ENCODE measurements at places on chromosomes 3 and 15.

DNA sequence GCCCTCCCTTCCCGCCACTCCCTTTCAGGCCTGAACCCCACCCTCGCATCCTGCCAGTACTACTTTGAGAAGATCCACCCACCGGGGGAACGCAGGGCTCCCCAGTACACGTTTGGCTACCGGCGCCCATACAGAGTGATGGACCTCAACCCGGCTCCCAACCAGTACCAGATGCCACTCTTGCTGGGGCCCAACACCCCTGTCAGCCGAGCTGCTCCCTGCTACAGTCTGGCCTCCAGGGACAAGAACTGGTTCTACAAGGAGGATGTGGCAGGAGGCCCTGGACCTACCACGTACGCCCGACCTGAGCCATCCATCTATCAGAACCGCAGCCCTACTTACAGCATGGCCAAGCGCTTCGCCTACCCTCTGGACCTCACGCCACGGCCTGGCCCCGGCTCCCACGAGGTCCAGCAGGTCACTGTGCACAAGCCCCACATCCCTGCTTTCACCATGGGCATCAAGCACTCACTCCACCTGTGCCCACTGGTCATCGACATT is 14.4 kb upstream of the CSPG4 start:
- DNase-seq = no peak

DNA sequence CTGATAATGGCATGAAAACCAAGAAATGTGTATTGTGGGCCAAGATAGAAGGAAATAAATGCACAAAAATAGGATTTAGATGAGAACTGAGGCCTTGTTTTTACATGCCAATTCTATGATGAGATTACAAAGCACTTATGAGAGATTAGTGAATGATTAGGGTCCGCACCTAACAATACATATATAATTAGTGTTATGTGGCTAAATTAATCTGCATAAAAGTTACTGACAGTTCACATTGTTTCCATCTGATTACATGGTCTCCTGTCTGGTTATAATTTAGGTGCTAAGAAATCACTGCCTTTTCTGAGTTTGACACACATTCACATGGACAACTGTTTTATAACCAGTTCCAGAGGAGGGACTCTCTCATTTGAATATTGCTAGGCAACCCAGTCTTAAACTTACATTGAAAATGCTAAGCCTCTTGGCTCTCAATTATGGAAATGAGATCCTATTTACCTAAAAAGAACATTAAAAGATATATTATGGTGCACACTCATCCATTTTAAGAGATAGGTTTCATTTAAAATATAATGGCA is 117.0 kb upstream of the ARL6 start:
- DNase-seq = no peak

- no peak for DNase-seq
These were observed 138.9 kb downstream of the TMCO5A start for GRCh38 chr15:38073178-38073946.

GRCh38 chr3:38586546-38587520 is 62.7 kb downstream of the SCN5A start:
- no peak for DNase-seq

DNA sequence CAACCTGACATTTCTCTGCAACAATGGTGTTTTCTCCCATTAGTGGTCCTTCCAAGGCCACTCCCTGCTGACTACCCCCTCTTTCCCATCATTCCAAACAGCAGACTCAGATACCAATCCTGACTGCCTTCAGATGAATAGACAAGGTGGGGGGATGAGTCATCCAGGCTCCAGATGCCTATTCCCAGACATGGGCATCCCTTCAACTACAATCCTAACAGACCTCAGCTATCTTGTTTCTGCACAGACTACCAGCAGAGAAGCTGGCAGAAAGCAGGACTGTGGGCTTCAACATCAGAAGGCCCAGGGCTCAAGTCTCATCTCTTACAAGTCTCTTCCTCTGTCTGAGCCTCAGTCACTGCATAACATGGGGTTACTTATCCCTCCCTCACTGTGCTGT is 2.2 kb downstream of the RBP1 start:
- DNase-seq = no peak

- no peak for DNase-seq
These were observed 5.9 kb downstream of the ZDHHC23 start for GRCh38 chr3:113953677-113954076.

- no peak for DNase-seq
These were observed 43.0 kb upstream of the GLCE start for GRCh38 chr15:69117431-69117871.

- DNase-seq = no peak
These were observed 7.1 kb downstream of the KCNH8 start for GRCh38 chr3:19155375-19155774.

DNA sequence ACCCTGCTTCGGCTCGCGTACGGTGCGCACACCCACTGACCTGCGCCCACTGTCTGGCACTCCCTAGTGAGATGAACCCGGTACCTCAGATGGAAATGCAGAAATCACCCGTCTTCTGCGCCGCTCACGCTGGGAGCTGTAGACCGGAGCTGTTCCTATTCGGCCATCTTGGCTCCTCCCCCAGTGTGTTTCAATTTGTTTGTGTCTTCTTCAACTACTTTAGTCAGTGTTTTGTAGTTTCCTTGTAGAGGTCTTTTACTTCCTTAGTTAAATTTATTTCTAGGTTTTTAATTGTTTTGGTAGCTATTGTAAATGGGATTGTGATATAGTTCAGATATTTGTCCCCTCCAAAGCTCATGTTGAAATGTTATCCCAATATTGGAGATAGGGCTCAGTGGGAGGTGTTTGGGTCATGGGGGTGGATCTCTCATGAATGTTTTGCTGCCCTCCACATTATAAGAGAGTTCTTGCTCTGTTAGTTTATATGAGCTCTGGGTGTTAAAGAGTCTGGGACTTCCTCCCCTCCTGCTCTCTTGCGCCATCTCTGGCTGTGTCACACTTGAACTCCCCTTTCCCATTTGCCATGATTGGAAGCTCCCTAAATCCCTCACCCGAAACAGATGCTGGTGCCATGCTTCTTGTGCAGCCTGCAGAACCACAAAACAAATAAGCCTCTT is 304.4 kb downstream of the DOCK3 start:
- no peak for DNase-seq

DNA sequence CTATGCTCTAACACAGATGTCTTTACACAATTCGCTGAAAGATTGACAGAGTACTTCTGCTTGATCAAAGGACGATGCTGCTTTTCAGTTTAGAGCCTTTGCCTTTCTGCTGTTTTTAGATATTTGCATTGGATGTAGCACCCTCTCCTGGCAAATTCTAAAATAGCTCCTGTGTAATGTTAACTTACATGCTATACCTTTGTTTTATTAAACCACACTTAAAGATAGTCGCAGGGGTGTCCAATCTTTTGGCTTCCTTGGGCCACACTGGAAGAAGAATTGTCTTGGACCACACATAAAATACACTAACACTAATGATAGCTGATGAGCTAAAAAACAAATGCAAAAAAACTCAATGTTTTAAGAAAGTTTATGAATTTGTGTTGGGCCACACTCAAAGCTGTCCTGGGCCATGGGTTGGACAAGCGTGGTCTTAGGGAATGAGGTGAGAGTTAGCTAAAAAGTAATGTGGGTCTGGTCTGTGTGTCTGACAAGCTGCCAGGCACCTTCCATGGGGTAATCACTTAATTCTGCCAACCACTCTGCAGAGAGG is 62.9 kb downstream of the ATG7 start:
- peak; percentile 2 for DNase-seq

DNA sequence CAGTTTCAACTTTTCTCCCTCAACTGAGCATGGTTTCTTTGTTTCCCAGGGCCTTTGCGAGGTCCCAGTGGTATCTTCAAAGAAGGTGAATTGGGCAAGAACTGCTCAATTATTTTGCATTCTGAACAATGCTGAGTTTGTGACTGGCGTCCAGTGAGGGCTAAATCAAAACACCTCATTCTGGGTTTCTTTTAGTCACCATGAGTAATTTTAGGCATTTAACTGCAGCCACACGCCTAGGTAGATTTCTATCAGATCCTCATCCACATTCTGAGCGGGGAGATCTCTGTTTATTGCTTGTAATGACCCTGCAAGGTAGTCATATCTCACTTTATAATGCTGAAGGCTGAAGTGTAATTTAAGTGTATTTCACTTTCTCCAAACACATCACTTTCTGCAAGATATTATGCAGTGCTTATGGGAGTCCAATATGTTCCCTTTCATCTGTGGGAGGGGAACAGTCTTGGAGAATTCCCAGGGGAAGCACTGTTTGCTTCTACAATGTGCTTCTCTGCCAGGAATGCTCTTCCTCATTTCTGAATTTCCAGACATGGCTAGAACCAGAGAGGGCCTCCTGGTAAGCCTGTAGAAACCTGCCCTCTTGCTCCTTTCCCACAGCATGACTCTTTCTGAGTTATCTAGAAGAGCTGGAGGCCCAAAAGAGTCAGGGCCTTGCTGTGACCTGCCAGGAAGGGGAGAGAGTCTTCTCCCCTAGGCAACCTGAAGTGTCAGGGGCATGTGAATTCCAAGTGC is 91.7 kb downstream of the FRMD4B start:
- DNase-seq = no peak

DNA sequence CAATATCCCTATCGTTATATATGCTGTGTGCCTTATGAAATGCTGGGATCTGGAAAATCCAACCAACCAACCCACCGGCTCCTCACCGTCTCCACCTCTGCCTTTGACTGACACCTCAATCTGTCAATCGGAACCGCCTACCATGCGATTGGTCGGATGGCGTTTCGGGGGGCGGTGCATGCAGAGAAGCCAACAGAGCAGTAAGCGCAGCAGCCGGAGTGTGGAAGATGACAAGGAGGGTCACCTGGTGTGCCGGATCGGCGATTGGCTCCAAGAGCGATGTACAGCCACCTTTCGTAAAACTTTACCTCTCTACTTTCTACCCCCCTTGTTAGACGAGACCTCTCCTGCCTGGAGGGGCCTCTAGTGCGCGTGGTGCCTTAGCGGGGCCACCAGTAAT is 6.3 kb downstream of the CLK3 start:
- no peak for DNase-seq

DNA sequence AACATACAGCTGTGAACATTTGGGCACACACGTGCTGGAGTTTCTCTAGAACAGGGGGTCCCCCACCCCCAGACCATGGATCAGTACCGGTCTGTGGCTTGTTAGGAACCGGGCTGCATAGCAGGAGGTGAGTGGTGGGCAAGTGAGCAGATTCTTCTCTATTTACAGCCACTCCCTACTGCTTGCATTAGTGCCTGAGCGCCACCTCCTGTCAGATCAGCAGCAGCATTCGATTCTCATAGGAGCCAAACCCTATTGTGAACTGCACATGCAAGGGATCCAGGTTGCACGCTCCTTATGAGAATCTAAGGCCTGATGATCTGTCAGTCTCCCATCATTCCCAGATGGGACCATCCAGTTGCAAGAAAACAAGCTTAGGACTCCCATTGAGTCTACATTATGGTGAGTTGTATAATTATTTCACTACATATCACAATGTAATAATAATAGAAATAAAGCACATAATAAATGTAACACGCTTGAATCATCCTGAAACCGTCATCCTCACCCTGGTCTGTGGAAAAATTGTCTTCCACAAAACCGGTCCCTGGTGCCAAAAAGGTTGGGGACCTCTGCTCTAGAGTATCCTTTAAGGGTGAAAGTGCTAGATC is 25.8 kb downstream of the CHRM5 start:
- DNase-seq = no peak

DNA sequence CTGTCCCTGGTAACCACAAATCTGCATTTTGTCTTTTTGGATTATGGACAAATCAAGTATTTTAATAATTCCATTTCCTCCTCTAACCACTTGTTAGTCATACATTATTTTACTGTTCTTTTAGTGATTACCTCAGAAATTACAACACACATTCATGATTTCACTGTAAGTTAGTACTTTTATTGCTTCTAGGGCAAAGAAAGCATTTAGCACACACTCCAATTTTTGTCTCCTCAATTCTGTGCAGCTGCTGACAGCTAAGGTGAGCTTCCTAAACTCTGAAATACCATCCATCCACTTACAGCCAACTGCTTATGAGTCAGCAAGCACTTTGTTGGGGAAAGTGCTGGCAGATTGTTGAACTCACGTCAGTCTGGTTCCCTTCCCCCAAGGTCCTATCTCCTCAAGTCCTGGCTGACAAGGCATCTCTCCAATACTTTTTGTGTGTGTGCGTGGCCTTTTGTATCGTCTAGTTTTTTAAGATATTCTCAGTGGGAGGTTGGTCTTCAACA is 49.4 kb upstream of the TNFAIP8L3 start:
- no peak for DNase-seq

- DNase-seq = no peak
These were observed 85.8 kb downstream of the THBS1 start for GRCh38 chr15:39666677-39667076.

GRCh38 chr3:72418244-72418643 is 430.0 kb downstream of the SHQ1 start:
- DNase-seq = no peak

DNA sequence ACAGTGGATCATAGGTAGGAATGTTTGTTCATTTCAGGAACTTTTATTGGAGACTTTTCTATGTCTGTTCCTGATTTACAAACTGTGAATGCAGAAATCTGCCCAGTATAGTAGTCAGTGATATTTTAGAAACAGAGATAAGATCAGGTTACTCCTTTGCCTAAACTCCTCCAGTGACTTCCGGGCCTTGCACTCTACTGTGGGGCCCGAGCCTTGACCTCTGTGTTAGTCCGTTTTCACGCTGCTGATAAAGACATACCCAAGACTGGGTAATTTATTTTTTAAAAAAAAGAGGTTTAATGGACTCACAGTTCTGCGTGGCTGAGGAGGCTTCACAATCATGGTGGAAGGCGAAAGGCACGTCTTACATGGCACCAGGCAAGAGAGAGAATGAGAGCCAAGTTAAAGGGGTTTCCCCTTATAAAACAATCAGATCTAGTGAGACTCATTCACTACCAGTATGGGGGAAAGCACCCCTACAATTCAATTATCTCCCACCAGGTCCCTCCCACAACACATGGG is 127.1 kb downstream of the DNAJB8 start:
- no peak for DNase-seq

DNA sequence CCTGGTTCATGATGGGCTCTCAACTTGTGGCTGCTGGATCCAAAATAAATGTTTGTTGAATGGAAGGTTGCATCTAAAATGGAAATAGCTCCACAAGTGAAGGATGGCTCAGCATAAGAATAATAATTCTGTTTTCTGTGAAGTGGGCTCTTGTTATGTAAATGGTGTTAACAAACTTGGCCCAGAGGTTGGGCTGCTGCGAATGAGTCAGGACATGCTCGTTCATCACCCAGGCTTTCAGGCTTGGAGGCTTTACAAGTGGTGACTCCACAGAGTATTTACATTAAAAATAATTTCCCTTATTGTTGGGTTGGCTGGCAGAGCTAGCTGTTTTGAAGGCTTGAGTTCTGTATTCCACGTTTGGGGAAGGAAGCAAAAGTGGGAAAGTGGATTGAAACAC is 60.5 kb downstream of the ITGB5 start:
- no peak for DNase-seq

- DNase-seq = no peak
These were observed 602.4 kb upstream of the MDFIC2 start for GRCh38 chr3:70914862-70915261.

DNA sequence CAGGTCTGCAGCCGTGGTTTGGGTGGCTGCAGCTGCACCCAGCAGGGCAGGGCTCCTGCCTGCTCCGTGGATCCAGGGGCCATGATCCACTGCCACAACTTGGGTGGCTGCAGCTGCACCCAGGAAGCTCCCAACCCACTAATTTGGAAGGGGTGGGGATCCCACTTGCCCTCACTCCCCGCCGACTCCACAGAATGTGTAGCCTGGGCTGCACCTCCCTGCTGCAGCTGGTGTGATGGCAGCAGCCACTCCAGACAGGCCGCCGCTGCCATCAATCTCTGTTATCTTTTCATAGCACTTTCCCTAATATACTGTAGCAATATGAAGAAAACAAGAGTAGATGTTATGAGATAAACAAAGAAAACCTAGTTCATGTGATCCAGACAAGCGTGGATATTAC is 137.8 kb upstream of the CNTN3 start:
- DNase-seq = no peak
